Hematopoietic multipotent progenitor cell treated with erythropoietin and hydrocortisone succinate and interleukin-3 and kit ligand, for 17 days (in vitro differentiated cells): ENCODE measurements at places on chromosomes 2 and 18.

DNA sequence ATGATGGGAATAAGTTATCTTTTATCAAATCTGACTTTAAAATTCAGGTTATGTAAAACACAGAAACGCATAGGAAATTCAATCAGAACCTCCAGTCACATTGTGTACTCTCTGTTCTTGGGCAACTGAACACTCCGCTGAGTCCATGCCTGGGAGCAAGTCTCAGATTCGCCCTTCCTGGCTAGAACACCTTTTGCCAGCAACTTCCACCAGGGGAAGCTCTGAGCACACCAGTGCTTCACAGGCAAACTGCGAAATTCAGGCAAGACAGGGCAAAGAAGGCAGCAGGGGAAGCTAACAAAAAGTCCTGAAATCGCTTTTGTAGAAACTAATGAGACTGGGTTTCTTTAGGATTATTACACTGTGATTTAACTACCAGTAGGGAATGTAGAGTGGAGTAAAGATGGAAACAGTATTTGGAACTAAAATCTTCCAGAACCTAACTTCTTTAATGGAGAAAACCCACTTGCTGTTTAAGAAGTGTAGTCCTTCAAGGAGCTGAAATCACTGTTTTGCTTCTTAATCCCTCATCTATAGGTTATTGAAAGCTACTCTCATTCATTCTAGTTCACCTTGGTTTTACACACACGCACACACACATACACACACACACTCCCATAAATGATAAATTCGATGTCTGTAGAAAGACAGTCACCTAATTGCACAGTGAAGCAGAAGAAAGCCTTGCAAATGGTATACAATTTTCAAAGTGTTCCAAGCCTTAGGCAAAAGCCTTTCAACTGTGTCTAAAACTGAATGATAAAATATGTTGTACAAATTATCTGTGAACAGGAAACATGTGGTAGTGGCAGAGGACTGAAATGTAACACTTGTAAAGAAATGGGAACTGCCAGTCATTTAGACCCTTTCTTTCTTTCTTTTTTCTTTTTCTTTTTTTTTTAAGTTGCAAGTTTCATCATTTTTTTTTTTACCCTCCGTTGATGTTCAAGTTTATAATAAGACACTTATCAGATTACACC lies 214.5 kb downstream of the TMEM182 start:
- no peak for DNase-seq

- no peak for DNase-seq
Observed at GRCh38 chr2:144824306-144825080, 304.6 kb upstream of the ZEB2 start.

- DNase-seq = no peak
Observed at GRCh38 chr2:108946442-108946841, 42.6 kb downstream of the EDAR start.

DNA sequence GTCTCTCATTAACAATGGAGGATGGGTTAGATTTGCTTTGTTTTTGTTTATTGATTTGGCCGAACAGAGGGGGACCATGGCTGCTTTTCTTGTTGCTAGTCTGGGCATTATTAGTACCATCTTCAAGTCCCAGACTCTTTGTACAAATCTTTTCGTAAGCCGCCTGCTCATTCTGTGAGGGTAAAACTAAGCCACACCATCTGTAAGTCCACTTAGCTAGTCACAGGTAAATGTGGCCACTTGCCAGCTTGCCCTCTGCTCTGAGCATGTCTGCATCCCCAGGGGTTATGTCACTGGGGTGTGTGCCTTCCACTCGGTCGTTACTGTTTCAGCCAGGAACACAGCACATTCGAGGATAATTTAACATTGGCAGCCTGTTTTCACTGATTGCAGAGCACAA lies 85.6 kb downstream of the SMIM21 start:
- no peak for DNase-seq

DNA sequence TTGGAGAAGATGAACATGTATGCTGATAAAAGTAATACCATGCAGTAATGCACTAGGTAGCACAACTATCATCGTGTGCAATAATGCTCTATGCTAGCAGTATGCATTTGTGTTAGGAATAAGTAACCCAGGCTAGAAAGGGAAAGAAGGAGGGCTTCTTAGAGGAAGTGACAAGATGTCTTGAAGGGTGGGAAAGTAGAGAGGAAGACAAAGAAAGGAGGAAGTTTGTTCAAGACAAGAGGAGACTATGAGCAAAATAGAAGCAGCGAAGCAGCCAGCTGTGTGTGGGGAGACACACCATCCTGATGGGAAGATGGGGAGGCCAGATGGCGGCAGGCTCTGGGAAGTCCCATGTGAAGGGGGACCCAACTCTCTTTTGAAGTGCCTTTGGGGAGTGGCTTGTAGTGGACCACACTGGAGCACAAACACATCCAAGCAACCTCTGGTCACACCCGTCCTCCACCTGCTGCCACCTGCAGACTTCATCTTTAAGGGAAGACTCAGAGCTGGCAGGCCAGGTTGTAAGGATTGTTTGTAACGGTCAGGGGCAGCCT lies 39.9 kb upstream of the INHBB start:
- DNase-seq = no peak

DNA sequence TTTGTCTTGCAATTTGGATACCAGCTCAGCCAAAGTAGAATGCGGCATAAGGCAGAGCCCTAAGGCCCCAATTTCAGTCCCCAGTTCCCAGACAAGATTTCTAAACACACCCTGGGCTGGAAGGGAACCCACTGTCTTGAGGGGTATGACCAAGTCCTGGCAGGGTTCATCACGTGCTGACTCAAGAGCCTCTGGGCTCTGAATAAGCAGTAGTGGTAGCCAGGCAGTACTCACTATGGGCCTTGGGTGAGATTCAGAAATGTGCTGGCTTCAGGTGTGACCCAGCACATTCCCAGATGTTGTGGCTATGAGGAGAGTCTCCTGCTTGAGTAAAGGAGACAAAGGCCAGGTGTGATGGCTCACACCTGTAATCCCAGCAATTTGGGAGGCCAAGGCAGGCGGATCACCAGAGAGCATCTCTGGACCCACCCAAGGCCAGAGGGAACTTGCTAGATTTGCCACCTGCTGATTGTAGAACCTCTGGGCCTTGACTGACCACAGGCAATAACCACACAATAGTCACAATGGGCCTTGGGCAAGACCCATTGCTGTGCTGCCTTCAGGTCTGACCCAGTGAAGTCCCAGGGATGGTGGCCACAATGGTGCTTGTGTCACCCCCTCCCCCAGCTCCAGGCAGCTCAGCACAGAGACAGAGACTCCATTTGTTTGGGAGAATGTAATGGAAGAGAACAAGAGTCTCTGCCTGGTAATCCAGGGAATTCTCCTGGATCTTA lies 74.9 kb downstream of the ATL2 start:
- no peak for DNase-seq

DNA sequence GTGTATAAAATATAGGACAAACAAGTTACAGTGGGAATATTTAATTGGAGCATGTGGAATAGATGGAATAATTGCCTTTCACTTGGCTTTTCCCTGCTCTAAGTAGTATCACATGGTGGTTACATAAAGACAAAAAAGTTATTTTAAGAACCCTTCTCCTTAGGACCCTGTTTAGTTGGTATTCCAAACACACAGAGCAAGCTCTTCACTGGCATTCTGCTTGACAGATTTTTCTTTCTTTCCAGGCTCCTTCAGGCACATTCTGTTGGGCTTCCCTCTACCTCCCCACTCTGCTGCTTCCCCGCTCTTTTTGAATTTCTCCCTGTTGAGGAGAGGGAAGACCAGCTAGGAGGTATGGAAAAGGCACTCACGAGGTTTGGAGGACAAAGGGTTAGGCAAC lies 29.0 kb upstream of the DARS1 start:
- DNase-seq = no peak

- DNase-seq = peak; percentile 50
Observed at GRCh38 chr2:207503234-207503633, 26.5 kb upstream of the CREB1 start.

DNA sequence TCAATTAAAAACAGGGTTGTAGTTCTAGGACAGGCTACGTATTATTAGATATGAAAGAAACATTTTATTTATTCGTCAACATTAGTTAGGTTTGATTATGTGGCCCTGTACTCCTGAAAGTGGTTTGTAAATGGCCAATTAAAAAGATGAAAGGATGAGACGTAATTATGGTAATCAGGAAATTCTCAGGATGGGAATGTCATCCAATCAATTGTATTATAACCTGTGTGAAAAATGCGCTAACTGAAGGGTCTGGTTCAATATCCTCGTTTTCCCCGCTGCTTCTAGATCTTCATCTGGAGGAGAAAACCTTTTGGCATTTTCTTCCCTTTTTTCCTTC lies 5.6 kb upstream of the C18orf32 start:
- no peak for DNase-seq

DNA sequence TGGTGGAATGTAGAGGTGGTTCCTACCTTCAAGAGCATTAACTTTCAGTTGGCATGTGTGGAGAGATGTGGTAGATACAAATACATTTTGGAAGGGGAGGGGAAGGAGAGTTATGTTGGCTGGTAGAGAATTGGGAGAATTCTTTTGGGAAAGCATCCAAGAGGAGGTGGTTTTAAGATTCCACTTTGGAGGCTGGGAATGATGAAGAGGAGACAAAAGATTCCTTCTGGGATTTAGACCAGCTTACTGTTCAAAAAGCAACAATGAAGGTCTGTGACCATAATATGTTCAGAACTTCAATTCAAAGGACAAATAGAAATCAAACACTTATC lies 120.8 kb upstream of the FOSL2 start:
- no peak for DNase-seq
